Nephron progenitor cell (in vitro differentiated cells): ENCODE measurements at places on chromosomes 2 and 18.

- no peak for DNase-seq
These were observed 413 bp upstream of the CHMP3 start for GRCh38 chr2:86563650-86564061.

DNA sequence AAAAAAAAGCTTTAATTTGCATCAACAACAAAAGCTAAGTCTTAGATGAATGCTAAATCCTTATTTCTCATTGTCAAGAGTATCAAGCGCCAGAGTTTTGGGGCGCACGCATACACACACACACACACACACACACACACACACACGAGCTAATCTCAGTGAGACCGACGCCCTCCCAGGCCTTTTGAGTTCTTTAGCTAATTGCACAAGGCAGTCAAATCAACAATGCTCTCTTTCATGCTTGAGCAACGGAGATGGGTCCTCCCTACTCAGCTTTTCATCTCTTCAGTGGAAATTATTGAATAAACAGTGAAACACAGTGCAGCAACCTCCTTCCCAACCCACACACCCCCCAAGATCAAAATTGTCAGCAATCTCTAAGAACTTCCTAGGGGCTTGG lies 19.2 kb downstream of the GKN1 start:
- no peak for DNase-seq

GRCh38 chr2:239836021-239836765 lies 188.9 kb downstream of the NDUFA10 start:
- DNase-seq: no peak

DNA sequence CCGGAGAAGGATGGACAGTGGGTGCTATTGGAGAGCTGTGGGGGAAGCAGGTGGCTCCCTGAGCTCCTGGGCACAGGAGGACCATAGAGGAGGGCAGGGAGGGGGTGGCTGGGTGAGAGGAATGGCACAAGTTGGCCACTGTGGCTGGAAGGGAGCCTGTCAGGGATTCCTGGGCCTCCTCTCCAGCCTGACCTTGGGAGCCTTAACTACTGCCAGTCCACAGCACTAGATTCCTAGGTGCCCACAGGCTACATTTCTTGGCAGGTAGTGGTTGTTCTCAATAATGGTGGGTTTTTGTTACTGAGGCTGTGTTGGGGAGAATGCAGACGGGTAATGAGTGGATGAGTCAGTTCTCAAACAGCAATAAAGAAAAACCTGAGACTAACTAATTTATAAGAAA lies 26.0 kb downstream of the EFHD1 start:
- DNase-seq: no peak

GRCh38 chr2:9102861-9103662 lies 99.6 kb upstream of the MBOAT2 start:
- no peak for DNase-seq

DNA sequence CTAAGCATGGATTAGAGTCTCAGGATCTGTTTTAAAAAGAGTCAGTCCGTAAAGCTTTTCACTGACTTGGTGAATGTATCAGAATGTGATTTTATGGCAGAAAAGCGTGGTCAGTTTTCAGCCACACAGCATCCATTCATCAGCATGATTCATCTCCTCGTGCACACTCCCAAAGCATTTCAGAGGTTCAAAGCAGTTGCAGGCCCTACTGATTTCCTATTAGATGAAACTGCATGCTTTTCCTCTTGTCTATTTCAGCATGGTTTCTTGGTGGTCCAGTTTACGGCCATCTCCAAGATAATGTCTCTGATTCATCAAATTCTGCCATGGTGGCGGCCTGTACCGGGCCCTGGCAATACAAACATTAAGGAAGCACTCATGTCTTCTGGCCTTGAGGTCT lies 4.8 kb upstream of the PARD6G start:
- DNase-seq: no peak

DNA sequence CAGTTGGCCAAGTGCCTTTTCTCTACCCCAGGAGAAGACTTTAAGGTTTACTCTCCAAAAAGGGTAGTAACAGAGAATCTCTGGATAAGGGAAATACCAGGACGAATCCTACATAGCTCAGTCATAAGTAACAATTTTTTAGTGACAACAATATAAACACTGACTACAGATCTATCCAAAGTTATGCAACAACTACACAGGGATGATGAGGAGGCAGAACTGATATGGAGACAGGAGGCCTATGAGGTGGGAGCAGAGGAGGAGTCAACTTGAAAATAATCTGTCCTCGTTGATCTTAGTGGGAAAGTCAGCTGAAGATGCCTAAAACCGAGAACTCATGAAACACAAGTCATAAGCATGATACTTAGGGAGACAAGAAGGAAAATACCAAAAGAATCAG lies 40.2 kb downstream of the SLC35F5 start:
- no peak for DNase-seq

DNA sequence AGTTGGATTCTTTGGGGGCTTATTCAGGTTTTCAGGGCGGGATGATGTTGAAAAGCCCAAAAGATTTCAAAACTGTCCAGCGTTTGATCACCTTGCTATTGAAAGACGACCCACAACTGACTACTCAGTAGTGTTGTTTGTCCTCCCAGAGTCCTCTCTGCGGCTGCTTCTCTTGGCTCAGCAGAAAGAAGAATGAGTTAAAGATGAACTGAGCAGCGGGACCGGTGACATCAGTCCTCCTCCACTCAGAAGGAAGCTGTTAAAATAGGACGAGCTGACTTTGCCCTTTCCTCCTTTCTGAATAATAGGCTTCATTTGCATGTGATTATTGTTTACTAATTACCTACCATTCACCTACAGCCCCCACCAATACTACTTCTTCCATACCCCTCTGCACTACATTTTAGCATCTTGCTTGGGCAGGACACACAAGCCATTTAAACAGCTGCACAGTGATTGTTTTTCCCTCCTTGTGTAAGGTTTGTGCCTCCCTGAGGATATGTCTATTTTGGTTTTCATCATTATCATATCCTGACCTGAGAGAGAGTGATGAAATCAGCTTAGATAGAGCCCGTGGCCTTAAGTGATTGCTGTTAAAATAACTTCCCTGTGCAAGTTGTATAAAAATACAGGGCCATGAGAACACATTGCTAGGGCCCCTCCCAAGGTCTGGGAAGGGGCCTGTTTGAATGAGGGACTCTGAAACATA lies 261.8 kb downstream of the FHOD3 start:
- no peak for DNase-seq

DNA sequence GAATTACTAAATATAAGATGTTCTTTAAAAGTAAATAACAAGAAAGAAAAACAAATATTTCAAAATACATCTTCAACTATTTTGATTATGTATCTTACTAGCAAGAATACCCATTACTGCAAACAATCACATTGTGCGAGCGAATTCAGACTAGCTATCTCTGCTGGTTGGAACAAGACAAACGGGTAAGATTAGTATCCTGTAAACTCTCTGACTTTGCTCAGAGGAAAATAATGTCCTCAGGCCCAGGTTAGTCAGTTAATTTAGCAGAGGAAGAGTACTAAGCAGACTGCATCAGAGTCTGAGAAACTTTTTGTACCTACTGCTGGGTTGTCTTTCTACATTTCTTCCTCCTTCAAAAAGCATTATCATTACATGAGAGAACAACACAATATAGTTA lies 50.4 kb upstream of the MCM6 start:
- no peak for DNase-seq

- no peak for DNase-seq
These were observed 29.9 kb downstream of the CTAGE1 start for GRCh38 chr18:22387787-22388186.

DNA sequence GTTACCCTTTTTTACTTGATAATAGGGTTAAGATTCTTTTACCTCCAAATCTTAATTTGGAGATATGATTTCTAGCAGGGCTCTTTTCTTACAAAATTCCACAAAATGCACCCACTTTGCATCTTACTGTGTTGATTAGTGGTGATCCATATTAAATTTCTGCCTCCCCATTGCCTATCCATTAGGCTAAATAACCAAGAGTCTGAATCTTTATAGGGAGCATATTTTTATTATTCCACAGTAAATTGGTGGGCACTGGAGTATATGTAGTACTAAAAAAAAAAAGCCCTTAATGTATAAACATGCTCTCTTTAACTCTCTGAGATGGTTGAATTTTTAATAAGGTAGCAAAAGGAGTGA lies 8.1 kb upstream of the TXNDC2 start:
- DNase-seq: no peak

DNA sequence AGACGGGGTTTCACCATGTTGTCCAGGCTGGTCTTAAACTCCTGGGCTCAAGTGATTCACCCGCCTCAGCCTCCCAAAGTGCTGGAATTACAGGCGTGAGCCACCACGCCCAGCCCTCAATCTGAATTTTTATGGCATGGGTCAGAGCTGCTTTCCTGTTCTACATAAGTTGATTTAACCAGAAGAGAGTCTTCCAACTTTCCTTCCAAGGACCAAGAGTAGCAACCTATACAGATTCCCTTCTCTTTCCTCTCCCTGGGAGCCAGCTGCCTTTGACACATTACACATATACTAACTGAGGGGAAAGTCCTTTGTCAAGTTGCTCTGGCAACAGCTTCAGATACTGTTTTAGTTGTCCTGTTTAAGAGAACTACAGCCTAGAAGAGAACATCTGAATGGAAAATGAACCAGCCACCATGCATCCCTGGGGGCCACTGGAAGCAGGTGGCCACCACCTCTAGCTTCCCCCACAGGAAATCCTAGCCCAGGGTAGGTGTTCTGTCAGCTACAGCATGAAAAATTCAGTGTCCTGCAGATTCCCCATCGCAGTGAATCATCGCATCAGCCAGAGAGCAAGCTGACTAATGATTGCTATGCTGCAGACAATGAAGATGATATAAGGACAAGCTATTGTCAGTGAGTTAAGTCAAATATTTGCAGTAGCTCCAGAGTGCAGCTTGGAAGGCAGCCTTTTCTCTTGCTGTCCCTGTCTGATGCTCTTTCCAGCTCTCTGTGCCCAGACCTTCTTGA lies 62.9 kb downstream of the POMC start:
- DNase-seq: no peak

DNA sequence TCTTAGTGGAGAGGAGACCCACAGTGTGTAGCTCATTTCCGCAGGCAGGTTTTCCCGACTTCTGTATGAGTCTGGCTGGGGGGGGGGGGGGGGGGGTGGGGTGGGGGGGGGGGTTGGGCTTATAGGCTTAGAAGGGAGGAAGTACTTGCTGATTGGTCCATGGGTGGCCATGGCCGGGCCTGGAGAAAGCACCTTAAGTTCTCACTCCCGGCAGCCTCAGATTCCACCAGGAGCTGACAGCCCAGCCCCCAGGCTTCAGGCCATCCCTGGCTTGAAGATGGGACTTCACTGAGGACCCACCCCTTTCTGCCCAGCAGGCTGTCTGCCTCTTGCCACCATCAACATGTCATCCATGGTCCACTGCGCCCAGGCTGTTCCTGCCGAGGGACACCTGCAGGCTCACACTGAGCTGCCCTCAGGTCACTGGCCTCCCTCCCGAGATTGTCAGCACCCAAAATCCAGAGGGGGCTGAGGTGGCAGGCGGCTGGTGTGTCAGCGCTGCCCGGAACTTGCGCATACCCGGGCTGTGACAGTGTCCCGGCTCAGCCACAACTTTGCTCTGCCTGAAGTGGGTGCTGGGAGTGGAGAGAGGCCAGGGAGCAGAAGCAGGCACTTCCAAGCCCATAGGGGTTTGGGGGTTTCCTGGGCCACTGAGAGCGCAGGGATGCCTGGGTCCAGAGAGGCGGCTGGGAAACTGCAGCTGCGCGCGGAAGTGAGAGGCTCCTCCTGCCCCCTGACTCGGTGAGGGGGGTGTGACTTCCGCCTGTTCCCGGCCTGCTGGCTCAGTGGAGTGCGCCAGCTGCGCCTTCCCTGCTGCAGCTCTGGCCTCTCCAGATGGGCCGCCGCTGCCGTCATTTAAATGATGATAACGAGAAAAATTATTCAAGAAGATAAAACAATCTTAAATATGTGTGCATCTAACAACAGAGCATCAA lies 256.1 kb downstream of the RPRM start:
- no peak for DNase-seq

DNA sequence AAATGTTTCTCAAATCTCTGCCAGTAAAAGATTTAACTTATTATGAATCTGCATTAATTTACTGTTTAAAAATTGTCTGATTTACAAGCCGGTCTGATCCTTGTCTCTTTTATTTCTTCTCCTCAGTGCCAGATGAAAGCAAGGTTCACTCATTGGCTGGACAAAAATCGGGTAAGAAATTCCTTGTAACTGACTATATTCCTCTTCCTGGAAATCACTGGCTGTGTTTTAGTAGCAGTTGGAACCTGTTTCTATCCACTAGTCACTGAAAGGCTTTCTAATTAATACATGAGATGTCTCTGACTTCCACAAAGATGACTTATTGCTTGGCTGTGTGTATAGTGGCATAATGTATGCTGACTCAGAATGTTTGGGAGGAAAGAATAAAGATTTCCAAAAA lies 436.6 kb upstream of the NRP2 start:
- DNase-seq: no peak

DNA sequence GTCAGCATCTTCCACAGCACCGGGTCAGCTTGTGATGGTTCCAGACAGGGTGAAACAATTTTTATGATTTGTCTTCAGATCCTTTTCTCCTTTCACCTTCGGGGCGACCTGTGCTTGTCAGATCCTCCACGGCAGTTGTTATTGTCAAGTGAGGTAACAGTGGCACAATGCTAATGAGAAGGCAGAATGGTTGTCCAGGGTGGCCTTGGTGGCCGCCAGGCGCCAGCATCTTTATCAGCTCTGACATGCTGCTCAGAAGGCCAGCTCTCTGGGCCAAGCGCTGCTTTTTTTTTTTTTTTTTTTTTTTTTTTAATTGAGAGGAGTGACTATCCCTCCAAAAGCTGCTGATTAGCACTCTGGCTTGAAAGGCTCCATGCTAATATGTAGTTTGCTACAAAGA lies 52.3 kb upstream of the MGAT5 start:
- no peak for DNase-seq

- DNase-seq: no peak
These were observed 1387.1 kb upstream of the TMEFF2 start for GRCh38 chr2:193581807-193582206.
